ENCODE measurements at places on chromosomes 5 and 9.

DNA sequence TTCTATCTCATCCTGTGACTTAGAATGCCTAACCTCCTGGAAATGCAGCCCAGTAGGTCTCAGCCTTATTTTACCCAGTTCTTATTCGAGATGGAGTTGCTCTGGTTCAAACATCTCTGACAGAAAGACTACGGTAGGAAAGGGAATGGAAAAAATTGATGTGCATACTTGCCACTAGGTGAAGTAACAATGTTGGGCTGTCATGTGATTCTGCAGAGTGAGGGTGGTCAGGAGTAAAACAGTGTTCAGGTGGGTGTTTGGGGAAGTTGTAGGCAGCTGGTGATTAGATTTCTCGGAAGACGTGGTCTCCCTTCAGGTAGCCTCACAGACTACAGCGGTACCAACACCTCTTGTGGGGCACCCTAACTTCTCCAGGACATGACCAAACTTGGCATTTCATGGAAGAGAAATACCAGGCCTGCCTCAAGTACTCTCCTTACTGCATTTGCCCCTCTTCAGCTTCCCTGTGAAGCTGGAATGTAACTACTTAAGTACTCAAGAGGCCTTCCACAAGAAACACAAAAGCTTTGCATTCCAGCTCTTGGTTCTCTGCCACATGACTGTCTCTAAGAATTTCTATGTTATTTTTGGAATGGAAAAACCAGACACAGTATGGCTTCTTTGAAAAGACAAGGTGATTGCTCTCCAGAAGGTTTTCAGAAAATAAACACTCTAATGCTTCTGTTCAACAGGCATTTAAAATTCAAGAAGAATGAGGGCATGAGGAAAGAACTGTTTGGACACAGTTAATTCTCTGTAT lies 17.4 kb upstream of the ENTREP1 start:
- no peak for DNase-seq

DNA sequence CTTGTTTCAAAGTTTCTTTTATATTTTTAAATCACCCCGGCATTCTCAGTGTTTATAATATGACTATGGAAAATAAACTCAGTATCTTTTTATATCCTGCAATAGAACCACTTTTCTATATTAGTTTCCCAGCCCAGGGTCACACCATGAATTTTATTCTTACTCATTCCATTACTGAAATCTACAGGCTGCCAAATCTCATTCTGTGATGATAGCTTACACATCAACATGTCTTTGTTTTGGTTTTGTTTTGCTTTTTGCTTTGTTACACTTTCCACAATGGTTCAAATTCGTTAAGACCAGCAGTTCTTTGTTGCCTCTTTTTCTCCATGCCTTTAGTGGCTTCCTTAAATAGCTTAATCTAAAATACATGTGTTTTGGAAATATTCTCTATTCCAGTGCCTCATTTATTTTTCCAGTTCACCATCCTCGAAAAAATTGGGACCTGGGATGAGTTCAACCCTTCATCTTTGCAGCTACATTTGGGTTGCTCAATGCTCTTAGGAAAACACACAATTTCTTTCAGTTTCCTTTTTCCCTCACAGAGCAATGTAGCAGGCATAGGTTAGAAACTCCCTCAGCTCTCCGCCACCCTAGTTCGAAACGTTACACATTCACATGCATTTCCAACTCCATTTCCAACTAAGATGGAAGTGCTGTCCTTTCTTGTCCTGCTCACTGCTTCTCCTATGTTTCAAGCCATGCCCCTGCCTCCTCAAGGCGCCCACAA lies 1146.3 kb downstream of the MAT2B start:
- DNase-seq, result no peak

DNA sequence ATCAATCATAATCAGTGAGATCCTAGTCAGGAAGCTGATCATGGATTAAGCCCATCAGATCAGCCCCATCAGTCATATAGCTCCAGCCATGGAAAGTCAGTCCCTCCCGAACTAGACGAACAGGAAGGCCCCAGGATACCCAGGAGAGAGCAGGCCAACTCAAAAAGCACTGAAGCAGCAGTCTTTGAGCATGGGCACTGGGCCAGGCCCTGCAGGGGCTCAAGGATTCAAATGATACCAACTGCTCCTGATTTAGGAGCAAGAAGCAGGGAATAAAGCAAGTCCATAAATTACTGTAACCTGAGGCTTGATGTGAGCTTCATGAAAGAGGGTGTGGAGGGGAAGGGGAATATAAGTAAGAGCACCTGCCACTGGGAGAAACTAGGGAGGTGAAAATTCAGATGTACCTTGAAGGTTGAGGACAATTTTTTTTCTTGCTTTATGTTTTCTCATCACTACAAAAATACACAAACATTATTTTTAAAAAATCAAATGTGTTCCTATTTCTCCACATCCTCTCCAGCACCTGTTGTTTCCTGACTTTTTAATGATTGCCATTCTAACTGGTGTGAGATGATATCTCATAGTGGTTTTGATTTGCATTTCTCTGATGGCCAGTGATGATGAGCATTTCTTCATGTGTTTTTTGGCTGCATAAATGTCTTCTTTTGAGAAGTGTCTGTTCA lies 115.2 kb downstream of the SIL1 start:
- no peak for DNase-seq

DNA sequence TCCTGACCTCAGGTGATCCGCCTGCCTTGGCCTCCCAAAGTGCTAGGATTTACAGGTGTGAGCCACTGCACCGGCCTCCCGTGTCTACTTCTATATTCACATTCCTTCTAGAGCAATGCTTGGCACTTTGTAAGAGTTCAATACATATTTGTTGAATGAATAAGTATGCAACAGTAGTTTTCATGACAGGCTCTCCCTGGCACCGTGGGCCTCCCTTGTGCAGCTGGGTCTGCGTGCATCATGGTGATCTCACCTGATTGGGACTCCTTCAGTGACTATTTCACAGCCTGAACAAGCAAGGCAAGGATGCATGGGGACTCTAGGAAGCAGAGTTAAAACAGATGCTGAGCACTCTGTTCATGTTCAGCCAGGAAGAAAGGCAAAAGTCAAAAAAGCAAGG lies 6.8 kb upstream of the ZBTB34 start:
- DNase-seq, result no peak

DNA sequence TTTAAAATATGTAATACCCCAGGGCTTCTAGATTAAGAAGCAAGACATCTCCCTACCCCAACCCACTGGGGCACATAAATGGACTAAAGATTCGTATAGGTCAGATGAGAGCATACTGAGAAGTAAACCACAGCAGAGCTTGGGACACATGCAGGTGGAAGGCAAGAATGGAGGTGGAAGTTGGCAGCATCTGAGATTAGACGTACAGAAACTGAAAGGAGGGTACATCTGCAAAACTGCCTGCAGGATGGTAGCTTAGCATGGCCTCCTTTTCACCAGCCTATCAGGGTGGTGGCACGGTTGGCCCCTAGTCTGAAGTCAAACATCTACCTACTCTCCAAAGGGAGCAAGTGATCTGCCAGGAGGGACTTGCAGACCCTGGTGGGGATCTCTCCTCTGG lies 181.8 kb downstream of the TSSK1B start:
- DNase-seq, result no peak

DNA sequence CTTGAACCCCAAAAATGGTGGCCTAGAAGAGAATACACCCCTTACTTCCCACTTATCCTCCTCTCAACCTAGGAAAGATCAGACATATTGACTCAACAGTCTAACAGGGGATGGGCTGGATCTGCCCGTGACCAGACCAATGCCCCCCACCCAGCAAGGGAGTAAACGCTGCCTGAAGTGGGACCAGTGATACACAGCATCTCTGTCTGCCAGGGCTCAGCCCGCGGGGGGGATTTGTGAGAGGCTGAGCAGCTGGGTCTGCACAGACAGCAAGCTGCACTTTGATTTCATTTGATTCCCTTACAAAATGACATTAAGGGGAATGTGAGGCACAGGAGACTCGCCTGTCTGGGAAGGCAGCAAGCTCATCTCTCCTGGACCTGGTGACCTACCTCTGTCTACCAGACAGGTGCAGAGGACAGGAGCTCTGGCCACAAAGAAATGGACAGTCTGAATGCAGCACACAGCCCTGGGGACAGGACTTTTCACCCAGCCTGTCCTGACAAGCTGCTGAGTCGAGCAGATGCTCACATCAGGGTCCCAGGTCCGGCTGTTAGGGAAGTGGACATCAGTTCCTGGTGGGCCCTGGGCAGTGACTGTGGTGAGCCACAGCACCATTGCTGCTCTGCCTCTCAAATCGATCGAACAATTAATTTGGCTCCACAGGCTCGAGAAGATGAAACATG lies 79.9 kb downstream of the RGS3 start:
- DNase-seq, result no peak

DNA sequence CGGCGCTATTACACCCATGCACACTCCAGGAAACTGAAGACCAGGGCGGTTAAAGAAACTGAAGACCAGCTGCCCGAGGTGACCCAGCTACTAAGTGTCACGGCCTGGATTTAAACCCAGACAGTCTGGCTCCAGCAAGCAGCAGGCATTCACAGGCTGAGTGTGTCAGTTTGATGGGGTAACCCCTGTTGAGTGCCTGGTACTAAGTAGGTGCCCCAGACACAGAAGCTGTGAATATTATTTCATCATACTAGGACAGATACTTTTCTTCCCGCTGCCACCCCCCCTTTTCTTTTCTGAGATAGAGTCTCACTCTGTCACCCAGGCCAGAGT lies 7.3 kb downstream of the ENG start:
- DNase-seq, result no peak

GRCh38 chr9:12856603-12857002 lies 81.8 kb downstream of the LURAP1L start:
- no peak for DNase-seq

GRCh38 chr9:97425336-97425972 lies 13.6 kb downstream of the TDRD7 start:
- no peak for DNase-seq

- DNase-seq, result no peak
These were observed 65.8 kb upstream of the TBC1D2 start for GRCh38 chr9:98321269-98321668.

DNA sequence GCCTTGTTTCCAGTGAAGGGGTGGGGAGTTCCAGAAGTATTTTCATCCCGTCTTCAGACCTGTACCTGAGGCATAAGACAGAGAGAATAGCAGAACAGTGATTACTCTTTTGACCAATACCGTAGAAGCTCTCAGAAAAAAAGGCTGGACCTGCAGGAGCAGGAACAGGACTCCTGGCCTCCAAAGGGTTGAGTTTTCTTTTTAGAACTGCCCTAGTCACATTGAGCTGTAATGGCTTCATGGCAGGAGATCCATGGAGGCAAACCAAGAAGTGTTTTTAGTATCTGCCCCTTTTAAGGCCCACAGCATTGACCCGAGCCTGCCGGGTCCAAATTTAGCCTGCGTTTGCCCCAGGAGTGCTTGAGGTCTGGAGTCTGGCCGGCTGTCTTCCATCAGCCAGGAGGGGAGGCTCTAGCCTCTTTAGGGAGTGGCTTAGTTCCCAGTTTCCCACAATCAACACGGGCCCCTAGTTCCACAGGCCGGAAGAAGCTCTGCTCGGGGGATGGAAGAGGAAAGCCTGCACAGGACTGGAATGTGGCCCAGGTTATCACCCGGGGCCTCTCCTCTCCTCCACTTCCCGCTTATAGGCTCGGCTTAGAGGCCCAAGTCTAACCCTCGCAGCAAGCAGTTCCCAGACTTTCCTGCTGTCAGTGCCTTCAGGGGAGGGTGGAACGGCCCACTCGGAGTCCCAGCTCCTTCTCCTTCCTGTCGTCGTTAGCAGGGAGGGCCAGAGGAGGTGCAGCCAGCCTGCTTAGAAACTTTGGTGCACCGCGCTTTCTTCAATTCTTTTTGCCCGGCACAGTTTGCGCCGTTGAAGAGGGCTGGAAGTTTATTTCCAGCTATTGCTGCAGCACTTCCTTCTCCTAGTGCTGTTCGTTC lies 80.7 kb downstream of the C9orf152 start:
- DNase-seq, result no peak

DNA sequence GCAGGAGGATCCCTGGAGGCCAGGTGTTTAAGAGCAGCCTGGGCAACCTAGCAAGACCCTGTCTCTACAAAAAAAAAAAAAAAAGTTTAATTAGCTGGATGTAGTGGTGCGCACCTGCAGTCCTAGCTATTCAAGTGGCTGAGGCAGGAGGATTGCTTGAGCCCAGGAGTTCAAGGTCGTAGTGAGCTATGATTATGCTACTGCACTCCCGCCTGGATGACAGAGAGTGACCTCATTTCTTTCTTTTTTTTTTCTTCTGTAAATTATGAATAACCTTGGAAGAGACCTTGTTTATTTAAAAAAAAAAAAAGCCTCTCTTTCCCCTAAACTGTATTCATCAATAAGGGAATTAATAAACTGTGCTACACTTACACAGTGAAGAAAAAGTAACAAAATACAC lies 43.6 kb upstream of the SLC30A5 start:
- no peak for DNase-seq

GRCh38 chr5:33267801-33268200 lies 173.0 kb upstream of the TARS1 start:
- no peak for DNase-seq

- DNase-seq, result no peak
These were observed 478.8 kb downstream of the CETN3 start for GRCh38 chr5:89930591-89931392.

- no peak for DNase-seq
These were observed 51.8 kb upstream of the TGFBR1 start for GRCh38 chr9:99052815-99053715.

DNA sequence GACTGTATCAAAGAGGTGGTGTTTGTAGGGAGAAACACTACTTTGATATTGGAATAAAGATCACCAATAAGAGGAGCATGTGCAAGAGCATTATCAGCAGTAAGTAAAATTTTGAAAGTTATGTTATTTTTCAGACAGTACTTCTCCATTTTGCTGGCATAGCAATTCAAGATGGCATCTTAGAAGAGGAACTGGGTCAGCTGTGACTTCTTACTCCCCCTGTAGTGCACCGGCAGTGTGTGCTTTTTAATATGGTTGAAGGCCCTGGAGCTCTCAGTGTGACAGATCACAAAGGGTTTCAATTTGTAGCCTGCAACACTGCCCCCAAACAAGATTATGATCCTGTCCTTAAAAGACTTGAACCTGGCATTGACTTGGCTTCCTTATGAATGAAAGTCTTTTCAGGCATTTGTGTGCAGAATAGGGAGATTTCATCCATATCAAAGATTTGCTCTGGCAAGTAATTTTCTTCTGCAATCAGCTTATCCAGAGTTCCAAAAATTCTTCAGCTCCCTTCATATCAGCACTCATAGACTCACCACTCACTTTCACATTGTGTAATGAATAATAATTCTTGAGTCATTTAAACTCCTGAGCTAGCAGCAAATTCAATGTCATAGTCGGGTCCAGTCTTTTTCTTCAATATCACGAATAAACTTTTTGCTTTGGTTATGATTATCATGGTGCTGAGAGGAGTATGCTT lies 105.7 kb upstream of the MAMDC2 start:
- no peak for DNase-seq

GRCh38 chr5:123659495-123659894 lies 147.5 kb downstream of the CSNK1G3 start:
- no peak for DNase-seq

Measured in activated T-cell treated with anti-CD3 and anti-CD28 coated beads, Interleukin-2, amount 50 U/mL, for 24 hours (primary cell).